Stimulated activated CD8-positive, alpha-beta memory T cell treated with anti-CD3 and anti-CD28 coated beads, Interleukin-4, amount 100 ng/mL, for 1 hour (primary cell): ENCODE measurements at places on chromosomes 11 and 22.

- DNase-seq: no peak
Observed at GRCh38 chr11:33633251-33634003, 67.2 kb downstream of the C11orf91 start.

GRCh38 chr11:2462543-2462985 lies 17.8 kb downstream of the KCNQ1 start:
- no peak for DNase-seq

DNA sequence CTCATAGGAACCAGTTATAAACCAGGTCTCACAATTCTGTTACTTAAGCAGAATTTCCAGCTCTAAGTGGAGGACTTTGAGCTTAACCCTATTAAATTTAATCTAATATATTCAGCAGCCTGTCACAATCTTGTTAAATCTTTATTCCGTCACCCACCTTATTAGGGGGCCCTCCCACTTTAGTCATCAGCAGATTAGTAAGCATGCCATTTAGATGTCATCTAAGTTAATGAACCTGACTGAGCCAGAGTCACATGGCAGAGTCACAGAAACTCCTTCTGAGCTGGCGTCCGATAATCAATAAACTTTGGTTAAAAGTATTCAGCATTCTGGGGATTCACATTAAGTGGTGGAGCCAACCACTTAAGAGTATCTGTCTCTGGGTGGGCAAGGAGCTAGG lies 35.1 kb downstream of the TTC12 start:
- DNase-seq: no peak

GRCh38 chr11:111435046-111435698 lies 56.1 kb upstream of the POU2AF1 start:
- DNase-seq: no peak

DNA sequence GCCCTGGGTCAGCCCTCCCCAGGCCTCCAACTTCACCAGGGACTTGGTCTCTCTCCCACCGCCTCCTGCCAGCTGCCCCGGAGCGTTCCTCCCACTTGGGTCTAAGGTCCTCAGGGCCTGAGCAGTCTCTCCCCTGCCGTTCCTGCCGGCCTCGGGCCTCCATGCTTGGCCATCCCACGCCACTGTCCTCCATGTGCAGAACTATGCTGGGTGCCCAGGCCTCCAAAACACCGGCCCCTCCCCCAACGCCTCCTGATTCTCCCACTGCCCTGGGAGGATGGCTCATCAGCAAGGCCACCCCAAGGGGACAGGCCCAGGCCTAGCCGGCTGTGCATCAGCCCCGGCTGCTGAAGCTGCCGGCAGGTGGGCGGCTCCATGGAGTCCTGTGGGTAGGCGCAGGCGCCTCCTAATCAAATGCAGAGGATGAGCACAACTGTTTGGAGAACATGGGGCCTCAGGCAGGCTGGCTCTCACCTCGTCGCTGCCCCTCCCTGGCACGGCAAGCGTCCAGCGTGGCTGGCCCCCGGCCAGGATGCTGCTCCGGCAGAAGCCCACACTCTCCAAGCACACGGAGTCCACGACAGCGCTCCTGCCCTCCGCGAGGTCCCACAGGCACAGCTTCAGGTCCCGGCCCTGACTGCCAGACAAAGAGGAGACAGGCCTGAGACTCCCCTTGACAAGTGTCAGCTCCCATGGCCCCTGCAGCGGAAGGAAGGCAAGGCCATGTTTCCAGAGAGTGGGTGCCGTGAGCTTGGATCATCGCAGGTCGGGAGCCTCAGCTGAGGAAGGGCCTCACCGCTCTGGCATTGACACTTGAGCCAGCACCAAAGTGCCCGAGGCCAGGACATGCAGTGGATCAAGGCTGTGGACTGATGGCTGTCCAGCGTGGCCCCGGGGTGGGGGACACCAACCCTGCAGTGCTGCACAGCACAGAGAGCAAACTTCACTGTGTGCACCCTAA lies 42.6 kb downstream of the GNB1L start:
- no peak for DNase-seq

DNA sequence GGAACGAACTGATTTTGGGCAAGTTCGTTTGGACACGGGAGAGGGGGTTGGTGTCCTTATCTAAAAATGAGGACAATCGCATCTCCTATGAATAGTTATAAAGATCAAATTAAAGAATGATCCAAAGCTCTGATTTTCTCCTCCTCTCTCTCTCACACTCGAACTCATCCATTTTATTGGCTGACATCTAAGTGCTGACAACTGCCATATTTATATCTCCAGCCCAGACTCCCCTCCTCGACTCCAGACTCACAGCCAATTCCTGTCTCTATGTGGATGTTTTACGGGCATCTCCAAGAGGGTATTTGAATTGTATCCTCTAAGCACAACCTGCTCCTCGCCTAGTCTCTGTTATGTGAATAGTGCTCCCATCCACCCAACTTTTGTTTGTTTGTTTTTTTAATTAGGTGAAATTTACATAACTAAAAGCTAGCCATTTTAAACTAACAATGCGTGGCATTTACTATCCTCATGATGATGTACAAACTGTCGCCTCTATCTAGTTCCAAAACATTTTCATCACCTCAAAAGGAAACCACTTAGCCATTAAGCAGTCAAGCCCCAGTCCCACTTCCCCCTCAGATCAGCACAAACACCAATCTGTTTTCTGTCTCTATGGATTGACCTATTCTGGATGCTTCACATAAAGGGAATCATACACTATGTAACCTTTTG lies 4.0 kb downstream of the SYN3 start:
- DNase-seq: no peak

DNA sequence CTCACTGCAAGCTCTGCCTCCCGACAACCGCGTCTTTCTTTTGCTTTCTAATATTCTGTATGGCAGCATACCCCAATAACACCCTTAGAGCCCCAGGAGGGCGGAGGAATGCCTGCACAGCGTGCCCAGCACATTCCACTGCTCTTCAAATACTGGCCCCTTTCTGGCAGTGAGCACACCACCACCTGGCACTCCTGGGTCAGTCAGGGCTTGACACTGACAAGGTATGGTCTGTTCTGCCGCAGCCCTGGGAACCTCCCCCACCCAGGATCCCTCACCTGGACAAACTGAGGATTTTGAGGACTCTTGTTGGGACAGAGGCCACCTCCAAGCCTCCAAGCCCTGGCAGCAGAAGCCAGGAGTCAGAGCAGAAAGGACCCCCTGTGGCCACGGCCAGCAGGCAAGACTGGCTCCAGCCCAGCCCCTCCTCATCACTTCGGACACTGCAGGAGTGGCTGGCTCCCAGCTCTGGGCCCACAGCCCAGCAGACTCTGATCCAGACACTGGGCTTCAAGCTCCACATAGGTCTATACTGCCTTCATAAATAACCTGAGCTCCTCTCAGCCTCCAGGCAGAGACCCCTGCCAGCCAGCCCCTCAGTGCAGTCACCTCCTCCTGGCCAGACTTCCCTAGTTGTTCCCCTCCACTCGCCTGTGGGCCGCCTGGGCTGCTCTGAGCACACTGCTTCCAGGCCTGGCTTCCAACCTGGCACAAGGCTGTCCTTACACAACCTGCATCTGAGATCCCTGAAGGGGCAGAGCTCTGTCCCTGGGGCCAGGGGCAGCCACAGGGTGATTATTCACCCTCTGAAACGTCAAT lies 14.5 kb downstream of the CARS1 start:
- DNase-seq: no peak

DNA sequence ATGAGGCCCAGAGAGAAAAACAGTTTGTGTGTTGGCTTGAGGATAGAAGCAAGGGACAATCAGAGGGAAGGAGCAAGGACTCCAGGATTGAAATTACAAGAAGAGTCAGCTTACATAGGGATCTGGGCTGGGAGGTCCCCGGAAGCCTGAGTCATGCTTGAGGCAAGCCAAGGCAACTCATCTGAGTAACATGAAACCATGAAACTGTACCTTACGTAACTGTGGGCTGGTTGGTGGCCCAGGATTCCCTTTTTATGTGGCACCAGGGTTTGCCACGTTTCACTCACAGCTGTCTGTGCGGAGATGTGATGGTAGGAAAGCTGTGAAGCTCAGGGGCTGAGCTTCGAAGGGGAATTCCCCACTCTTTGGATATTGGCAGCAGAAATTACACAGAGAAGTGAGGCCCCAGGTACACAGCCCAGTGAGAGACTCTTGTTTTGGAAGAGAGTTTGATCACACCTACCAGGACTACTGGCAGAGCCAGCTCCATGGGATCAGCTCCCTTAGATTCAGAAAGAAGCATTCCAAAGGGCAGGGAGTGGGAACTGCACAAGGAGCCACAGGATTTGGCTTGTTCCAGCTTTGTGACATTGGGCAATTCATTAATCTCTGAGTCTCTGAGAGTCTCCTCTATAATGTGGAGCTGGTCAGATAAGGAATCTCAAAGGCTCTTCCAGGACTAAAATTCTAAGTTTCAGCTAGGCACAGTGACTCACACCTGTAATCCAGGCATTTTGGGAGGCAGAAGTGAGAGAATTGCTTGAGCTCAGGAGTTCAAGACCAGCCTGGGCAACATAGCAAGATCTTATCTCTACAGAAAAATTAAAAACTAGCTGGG lies 7.8 kb downstream of the SLC5A1 start:
- no peak for DNase-seq

- no peak for DNase-seq
Observed at GRCh38 chr22:28204382-28204781, 285.3 kb upstream of the PITPNB start.

DNA sequence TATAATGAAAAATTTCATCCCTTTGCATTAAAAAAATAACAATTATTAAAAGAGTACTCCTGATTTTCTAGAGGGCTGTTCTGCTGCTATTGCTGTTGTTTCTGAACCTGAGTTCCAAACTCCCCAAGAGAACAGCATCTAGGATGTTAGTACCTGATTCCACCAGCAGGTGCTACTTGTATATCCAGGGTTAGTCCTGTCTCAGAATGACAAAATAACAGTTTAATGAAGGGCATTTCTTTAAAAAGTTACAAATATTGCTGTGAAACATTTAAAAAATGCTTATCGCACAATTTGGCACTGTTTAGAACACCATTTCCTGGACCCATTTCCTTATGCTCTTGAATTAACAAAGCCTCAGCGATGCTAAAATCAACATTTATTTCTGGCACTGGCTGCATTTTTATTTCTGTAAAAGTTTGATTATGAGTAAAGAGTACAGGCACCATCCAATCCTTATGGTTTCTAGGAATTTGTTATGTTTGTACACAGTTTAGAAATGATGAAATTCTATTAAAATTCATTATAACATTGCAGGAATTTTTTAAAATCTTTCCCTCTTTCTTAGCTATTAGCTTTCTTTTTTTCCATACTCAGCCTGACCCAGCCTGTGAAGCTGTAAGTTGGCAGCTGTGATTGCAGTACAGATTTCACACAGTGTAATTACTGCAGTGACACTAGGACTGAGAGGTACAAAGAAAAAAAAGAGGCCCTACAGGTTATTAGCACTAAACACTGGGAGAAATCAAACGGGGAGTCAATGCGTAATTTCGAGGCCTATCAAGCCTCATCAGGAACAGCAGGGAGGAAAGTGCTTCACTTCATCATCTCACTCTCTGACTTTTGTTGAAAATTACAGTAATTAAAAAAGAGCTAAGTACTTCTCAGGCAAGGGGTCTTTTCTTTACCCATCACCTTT lies 208.8 kb downstream of the DCDC1 start:
- DNase-seq: no peak

- no peak for DNase-seq
Observed at GRCh38 chr11:86926975-86927374, 28.2 kb downstream of the FZD4 start.

DNA sequence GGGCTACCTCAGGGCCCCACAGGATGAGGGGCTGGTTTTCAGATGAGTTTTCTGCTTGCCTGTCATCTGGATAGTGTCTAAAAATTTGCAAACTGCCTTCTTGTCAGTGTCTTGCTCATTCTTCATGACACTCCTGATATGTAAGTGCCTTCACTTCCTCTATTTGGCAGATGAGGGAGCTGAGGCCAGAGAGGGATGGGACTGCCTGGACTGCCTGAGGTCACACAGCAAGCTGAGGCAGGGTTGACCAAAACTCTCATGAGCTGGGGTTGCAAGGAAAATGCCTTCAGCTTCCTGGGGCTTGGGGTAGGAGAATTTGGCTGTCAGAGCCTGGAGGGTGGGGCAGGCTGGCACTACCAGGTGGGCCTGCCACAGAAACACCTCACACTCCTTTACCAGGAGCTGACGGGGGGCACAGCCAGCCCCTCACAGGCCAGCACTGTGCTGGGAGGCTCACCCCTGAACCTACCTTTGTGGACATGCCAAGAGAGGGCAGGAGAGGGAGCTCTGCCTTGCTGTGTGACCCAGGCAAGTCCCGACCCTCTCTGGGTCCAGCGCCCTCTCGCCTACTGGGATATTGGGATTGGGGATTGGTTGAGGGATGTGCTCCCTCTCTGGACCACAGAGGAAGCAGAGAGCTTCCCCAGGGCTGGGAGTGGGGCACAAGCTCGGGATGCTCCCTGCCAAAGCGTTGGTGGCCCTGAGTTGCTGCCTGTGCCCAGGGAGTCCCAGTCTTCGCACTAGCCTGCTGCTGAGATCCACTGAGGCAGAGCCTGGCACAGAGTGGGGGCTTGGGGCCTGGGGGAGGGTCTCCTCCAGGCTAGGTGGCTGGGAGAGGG lies 1.9 kb upstream of the P2RY6 start:
- no peak for DNase-seq

GRCh38 chr22:17159504-17159951 lies 451 bp upstream of the HDHD5 start:
- DNase-seq: no peak

DNA sequence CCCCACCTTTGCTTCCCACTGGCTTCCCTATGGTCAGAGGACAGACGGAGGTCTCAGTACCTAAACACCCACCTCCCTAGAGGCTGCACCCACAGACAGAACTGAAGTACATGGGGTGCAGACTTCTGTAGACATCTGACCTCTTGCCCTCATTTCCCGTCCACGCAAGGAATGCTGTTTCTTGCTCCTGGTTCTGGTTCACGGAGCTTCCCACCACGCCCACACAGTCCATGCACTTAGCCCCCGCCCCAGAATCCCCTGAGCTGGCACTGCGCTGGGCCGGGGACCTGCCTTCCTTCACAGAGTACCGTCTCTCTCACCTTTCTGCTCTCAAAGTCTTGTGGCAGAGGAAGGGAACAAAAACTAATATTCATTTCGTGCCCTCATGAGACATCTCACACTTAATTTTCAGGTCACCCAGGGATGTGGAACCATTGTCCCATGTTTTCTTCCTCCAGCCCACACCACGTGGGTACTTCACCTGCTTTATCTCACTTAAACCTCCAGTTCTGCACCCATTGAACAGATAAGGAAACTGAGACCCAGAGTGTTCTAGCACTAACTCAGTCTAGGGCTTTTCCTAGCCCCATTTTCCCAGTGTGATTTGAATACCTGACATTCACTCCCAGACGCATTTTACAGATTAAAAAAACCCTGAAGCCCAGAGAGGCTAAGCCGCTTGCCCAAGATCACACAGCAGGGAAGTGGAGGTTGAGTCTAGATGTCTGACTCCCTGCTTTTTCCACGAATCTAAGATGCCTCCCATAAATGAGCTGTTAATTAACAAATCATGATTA lies 5.7 kb downstream of the TMPRSS6 start:
- no peak for DNase-seq
